ENCODE measurements at places on chromosomes 7 and 10.

GRCh38 chr10:70503776-70504175 lies 25.2 kb downstream of the PALD1 start:
- no peak for DNase-seq

- no peak for DNase-seq
These were observed 95.0 kb downstream of the COL13A1 start for GRCh38 chr10:69896606-69897231.

- DNase-seq, result no peak
These were observed 25.2 kb downstream of the OGDH start for GRCh38 chr7:44631458-44632115.

GRCh38 chr7:102429141-102429899 lies 4.1 kb upstream of the ORAI2 start:
- no peak for DNase-seq

- DNase-seq, result no peak
These were observed 1.9 kb downstream of the BRAF start for GRCh38 chr7:140922741-140923345.

GRCh38 chr10:71038091-71038633 lies 149.8 kb upstream of the PCBD1 start:
- no peak for DNase-seq

- no peak for DNase-seq
These were observed 72.5 kb downstream of the SEMA3D start for GRCh38 chr7:85114342-85114741.

DNA sequence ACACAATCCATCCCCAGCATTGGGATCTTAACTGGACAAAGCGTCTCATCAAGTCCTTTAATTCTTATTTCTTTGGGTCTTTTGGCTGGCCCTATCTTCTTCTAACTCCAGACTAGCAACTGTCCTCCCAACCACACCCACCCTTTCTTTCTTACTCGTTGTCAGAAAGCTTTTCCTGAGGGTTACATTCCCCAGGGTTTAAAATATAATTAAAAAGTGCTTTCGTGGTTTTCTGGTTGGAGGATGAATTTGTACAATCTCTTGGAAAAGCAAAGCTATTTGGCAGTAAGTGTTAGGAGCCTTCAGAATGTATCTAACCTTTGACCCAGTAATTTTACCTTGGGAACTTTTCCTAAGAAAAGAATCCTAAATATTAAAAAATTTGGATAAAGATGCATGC lies 10.4 kb upstream of the ITGB8 start:
- no peak for DNase-seq

DNA sequence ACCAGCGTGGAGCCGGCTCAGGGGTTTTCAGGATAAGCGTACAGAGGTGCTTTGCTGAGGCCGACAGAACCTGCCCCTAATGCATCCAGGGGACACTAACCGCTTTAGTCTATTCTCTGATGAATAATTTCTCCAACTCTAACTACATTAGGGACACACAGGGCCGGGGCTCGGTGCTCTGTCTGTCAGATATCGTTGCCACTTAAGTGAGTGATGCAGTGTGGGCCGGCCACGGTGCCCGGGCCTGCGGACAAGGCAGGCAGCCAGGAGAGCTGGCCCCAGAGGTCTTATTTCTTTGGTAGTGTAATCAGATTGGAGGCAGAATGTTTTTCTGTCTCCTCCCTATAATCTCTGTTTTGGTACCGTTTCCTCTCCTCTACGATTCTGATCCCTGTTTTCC lies 62.7 kb downstream of the ADRA2A start:
- no peak for DNase-seq

DNA sequence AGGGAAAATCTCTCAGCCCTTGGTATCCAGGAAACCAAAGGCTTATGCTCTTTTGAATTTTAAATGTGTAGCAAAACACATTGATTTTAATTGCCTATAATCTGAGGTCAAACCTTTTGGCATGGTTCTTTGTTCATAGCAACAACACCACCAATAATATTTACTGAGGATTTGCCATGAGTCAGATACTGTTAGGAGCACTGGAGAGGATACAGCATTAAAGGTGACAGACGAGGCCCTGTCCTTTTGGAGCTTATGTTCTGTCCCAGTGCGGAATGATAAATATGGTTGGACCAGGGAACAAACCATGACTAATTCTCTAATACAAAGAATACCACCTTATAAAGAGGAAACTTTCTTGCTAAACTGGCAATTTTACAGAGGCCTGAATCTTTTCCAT lies 176.6 kb downstream of the CTNNA3 start:
- no peak for DNase-seq

- DNase-seq, result no peak
These were observed 733.7 kb upstream of the IGFBP3 start for GRCh38 chr7:46654546-46655443.

GRCh38 chr10:131841131-131841660 lies 59.6 kb upstream of the PPP2R2D start:
- no peak for DNase-seq

DNA sequence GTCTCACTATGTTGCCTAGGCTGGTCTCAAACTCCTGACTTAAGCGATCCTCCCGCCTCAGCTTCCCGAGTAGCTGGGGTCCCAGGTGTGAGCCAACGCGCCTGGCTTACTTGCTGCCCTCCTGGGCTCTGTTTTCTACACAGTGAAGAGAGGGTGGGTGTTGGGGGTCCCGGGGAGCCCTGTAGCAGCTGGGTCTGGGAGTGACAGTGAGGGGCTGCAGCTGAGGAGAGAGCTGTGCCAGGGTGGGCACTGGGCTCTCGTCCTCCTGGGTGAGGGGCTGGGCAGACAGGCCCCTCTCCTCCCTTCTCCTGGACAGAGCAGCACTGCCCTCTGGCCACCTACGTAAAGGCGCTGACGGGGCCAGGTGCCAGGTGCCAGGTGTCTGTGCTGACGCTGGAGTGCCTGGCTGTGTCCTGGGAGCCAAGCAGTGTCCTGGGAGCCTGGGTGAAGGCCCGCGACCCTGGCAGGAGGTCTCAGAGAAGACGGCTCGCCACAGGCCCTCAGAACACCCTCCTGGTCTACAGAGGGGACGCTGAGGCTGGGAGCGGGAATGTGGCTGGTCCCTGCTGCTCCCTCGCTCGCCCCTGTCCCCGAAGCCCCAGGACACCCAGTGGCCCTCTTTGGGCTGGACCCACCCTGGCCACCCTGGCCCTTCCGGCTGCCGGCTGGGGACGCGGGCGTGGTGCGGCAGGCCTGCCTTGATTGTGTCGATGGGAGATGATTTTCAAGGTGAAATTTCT lies 35.6 kb downstream of the UNCX start:
- DNase-seq, result no peak

DNA sequence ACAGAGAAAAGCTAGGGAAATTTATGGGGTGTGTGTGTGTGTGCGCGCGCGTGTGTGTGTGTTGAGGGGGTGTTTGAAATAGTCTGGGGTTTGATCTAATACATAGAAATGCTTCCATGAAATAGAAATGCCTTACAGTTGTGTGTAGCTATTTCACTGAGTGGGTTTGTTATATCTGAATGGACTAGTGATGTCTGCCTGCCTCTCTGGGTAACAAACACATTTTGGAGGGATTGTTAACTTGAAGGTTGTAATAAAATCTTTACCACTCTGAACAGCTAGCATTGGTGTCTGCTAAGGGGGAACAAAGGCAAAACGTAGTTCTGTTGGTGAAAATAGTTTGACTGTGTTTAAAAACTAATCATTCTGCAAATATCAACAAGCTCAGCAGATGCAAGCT lies 509.3 kb downstream of the LRMDA start:
- DNase-seq, result no peak

DNA sequence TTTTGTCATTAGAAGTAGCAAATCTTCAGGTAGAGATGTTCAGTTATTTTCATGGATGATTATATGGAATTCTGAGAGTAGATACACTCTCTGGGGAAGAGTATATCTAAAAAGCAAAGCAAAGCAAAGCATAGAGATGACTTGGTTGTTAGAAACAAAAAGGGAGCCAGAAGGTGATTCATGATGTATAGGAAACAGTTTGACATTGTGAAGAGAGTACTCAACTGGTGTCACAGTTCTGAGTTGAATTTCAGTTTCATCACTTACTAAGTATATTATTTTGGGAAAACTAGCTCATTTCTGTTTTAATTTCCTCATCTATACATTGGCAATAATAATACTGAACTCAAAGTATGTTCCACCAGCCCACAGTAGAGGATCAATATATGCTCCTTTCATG lies 86.8 kb downstream of the SEMA3C start:
- DNase-seq, result no peak

GRCh38 chr7:128201067-128201689 lies 39.9 kb upstream of the LEP start:
- no peak for DNase-seq

DNA sequence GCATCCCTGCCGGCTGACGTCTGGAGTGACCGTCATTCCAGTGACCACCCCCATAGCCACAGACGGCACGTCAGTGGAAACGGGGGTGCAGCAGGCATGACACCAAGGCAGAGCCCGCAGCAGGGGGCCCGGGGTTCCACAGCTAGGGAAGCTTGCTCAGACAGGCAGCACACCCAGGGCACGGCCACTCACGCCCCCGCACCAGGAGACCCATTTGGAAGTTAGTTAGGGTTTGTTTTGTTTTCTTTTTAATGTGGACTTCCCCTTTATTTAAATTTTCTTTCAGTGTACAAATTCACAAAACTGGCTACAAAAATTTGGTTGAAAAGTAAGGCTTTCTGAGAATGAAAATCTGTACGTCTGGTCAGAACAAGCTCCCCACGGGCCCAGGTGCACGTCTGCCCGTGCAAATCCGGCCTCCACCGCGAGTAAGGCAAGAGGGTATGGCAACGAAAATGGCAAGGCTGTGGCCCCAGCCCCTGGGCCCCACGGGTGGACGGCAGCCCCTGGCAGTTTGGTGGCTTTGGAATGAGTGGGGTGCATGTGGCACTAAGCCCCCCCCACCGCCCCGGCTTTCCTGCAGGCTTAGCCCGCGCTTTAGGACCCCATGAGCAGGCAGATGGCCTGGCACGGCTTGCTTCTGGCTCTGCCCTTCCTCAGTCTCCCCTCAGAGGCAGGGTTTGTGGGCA lies 124.2 kb downstream of the FAM53B start:
- DNase-seq, result no peak

- no peak for DNase-seq
These were observed 297.8 kb downstream of the ELMO1 start for GRCh38 chr7:37150856-37151255.

DNA sequence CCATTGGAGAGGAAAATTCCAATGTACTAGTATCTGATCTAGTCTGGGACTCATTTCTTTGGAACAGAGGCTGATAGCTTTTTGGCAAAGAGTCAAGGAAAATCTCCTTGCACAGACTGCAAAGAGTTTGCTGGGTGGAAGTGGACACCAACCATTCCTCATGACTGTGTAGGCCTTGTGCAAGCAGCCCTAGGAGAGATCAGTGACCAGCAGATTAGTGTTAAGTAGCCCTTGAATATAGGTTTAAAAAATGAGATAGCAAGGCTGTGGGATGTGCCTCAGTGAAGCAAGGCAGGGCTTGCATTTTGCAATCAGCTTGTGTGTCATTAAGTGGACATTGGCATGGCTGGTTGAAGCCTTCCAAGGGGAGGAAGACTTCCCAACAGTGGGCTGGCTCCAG lies 341.6 kb downstream of the PLXNA4 start:
- DNase-seq, result no peak

- no peak for DNase-seq
These were observed 26.4 kb downstream of the C10orf71 start for GRCh38 chr10:49325131-49325915.

DNA sequence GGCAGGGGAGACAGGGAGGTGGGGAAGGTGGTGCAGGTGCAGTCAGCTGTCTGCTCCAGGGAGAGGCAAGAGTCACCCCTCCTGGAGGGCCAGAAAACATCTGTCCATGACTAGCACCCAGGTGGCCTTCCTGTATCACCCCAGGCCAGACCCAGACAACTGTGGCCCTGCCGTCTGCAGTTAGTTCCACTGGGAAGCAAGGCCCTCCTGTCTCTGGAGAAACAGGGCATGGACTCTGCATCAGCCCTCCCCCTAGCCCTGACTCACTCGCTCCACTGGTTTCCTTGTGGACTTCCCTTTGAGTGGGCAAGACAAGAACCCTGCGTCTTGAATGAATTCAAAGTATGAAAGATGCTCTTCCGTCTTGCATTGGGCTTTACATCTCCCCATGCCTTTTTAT lies 12.6 kb downstream of the TBATA start:
- DNase-seq, result no peak

Data from substantia nigra (tissue), 51 donors.